Stimulated activated CD4-positive, alpha-beta T cell treated with anti-CD3 and anti-CD28 coated beads, TNF-alpha, amount 100 ng/mL, for 4 hours (primary cell): ENCODE measurements at places on chromosomes 5 and 9.

DNA sequence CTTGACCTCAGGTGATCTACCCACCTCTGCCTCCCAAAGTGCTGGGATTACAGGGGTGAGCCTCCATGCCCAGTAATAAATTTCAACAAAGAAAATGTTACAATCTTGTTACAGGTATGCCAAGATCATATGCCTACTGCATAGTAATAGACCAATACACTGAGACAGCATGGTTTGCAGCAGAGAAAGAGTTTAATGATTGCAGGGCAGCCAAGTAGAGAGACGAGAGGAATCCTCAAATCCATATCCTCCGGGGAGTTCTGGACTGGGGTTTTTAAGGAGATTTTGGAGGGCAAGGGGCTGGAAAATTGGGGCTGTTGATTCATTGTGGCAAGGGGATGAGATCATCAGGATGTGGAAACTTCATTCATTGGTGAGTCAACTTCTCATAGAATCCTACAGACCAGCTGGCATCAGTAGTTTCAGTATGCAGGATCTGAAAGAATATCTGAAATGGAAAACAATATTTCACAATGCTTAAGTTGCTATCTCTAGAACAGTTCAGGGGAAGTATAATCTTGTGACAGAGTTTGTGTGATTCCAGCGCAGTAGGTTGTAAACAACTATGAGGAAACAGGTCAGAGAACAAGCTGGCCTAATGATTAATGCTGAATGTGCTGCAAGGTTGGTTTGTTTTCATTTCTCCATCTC is 14.8 kb upstream of the TUT7 start:
- DNase-seq, result no peak

GRCh38 chr9:71637375-71637774 is 130.9 kb downstream of the CEMIP2 start:
- DNase-seq, result no peak

DNA sequence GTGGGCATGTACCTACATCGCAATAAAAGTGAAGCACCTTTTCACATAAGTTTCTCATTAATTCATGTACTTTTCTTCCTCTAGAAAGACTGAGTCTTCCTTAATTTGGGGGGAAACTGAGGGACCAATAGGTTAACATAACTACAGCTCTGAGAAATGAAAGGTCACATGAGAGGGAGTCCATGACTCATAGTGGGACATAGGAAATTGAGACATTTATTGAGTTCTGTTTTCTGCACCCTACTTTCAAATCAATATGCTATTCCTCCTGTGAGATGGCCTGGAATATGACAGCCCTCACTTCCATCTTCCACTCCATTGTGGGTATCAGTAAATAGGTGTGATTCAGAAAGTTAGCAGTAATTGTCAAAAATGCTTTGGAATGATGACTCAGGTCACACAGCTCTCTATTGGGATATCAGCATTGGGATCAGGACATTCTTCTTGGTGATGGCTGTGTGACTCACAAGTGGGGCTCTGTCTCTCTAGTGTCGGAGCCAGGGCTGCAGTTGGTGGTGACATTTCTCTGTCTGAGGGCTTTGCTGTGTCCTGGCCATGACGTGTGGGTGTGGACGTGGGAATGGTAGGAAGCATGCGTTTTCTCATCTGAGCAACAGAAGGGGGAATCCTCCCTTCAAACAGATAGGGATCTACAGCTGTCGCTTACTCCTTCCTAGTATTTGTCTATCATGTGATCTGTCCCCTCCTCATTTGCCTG is 125.0 kb downstream of the TRIO start:
- no peak for DNase-seq

DNA sequence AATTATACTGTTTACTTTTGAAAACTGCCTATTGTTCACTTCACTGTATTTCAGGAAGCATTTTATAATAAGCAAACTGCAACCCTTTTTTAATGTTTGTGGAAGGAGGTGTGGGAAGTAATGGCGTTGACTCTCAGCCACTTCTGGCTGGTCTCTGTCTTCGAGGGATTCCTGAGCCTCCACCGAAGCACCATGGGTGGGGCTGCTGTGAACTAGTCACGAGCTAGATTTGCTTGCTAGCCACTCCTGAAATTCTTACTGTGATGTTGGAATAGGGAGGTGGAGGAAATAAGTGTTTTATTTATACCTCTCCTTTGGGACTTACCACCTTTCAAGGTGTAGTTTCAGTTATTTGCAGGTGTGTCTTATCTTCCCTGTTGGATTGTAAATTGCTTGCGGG is 26.8 kb downstream of the PIP5K1B start:
- DNase-seq, result no peak

DNA sequence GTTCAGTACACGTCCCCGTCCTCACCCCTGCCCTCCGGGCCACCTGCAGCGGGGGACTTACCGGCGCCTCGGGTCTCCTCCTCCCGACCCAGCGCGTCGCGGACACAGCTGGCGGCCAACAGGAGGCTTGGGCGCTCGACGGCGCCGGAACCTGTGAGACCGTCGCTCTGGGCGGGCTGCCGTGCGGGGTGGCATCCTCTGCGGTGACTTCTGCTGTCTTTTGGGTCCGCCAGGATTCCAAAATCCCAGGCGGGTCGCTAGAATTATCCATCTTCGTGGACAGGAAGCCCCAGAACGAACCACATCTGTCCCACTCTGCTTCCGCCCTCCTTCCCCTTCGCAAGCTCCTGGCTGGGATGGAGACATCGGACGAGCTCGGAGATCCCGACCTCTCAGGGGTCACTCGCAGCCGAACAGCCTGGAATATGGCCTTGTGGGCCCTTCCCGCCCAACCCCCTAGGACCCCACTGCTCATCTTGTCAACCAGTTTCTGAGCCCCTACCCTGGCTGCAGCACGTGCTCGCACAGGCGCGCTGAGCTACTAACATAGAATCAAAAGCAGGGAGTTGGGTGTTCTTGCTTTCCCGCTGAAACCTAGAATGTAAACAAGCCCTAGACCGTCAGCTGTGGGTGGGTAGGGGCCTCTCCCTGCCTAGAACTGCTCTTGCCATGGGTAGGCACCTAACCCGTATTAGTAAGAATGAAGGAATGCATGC is 947 bp upstream of the MARCHF3 start:
- no peak for DNase-seq

GRCh38 chr5:72383726-72384125 is 63.6 kb downstream of the PTCD2 start:
- no peak for DNase-seq

DNA sequence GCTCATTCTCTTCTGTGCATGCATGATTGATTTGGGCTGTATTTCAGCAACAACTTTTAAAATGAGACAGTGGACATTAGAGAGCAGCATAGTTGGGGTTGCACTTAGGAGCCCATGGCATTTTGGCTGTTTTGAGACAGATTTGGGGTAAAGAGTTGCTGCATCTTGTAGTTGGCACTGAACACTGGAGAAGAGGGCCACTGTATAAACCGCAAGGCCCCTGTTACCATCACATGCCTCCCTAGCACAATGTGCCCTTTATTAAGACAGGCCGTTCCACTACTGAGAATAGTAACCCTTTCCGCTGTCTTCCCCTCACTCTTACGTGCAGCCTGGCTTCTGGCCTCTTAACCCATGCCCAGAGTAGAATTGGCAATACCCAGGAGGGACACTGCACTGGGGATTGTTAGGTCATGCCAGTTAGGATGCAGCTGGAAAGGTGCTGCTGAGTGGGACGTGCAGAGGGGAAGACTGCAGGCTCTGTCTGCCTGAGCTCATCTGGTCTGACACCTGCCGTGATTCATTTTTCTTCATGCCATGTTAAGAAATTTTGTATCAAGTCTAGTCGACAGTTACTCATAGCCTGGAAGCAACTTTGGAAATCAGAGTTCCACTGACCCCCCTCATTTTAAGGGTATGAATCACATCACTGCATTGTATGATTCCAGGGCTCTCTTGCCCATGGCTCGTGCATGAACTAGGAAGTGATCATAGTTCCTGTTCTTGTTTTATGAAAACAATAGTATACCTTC is 146.9 kb upstream of the DMRT1 start:
- DNase-seq, result no peak

GRCh38 chr5:124859556-124860290 is 113.3 kb upstream of the ZNF608 start:
- no peak for DNase-seq

DNA sequence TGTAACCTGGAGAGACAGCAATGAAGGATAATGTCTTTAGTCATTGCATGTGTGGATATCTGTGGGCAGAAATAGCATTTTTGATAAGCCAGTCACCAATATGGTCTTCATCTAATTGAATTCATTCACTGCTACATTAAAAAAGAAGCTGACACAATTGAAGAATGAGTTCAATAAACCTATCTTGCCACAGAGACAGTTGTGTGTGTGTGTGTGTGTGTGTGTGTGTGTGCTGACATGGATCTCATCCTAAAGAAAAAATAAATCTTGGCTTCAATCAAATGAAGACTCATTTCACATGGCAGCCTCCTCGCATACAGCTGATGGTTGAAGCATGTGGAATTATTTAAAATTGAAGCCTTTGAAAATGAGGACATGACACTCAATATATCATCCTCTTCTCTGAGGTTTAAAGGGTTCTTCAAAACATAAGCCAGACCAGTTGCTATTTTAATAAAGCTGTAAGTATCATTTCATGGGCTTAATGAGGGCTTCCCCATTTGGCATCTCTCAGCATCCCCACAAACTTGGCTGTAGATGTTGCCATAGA is 118.5 kb upstream of the PTPN3 start:
- DNase-seq, result no peak

GRCh38 chr5:123157791-123158581 is 68.9 kb downstream of the PRDM6 start:
- no peak for DNase-seq

DNA sequence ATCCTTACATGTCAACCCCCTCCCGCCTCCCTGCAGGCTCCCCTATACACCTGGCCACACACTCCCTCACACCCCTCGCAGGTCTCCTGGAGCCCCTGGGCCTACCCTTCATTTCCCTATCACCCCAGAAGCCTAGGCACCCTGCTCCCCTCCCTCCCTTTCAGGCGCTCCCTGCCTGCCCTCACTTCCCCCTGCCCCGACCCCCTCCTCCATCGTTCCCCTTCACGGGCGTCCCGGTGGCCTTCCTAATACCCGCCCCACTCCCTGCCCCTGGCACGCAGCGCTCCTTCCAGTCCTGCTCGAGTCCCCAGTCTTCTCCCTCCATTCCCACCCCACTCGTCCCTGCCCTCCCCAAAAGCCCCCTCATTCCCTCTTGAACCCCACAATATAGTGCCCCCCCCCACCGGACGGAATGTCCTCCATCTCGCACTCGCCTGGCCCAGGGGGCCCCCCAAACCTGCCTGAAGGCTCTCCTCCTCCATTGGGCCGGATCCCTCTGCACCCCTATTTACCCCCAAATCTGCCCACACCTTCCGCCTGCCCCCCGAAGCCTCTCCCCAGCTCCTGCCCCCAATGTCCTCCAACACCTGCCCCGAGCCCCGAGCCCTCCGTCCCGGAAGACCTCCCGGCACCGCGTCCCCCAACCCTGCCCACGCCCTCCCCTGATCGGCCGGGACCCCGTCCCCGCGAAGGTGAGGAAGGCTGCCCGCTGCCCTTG is 746 bp downstream of the STRBP start:
- no peak for DNase-seq

GRCh38 chr9:20872340-20872977 is 159.0 kb downstream of the HACD4 start:
- no peak for DNase-seq

GRCh38 chr5:115349001-115349817 is 52.8 kb upstream of the CCDC112 start:
- no peak for DNase-seq

GRCh38 chr9:127081250-127082185 is 40.9 kb downstream of the ANGPTL2 start:
- DNase-seq, result no peak

- DNase-seq, result no peak
Observed at GRCh38 chr5:55625589-55625909, 86.6 kb downstream of the SLC38A9 start.

GRCh38 chr9:130215341-130216119 is 43.3 kb downstream of the NCS1 start:
- no peak for DNase-seq

DNA sequence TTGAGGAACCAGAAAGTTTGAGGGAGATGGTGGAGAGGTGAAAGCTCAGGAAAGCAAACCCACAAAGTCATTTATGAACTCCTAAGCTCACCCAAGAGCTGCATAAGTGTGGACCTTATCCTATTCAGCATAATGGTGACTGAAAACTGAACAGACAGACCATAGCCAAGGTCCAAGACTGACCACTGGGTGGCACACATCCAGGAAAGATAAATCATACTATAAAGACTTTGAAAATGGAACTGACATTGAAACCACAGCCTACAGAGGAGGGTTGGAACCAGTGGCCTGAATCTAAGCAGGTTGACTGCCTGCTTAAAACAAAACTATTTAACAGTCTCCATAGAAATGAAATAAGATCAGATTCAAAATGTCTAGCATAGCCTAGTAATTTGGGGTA is 121.0 kb upstream of the RGS7BP start:
- DNase-seq, result no peak

- DNase-seq, result no peak
Observed at GRCh38 chr5:111432883-111433536, 79.3 kb downstream of the STARD4 start.

GRCh38 chr9:79302569-79302968 is 269.2 kb upstream of the TLE4 start:
- no peak for DNase-seq

DNA sequence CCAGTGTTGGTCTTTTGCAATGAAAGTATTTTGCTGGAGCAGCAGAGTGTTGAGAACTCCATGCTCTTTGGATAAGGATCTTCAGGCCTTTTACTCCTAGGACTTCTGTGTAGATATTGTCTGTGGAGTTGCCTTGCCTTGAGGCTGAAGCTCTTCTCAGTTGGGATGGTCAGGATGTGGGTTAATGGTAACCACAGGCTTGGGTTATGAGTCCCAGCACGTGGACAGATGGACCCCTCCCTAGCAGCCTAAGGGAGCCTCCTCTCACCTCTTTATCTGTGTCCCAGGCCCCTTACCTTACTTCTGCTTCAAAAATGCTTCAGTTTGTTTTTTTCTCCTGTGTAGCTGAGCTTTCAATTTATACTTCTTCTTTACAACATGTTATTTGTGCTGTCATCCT is 109.9 kb downstream of the MEGF10 start:
- DNase-seq, result no peak

- DNase-seq, result no peak
Observed at GRCh38 chr5:39360471-39361111, 3.7 kb downstream of the C9 start.

- no peak for DNase-seq
Observed at GRCh38 chr9:114031948-114032840, 45.9 kb downstream of the AMBP start.

DNA sequence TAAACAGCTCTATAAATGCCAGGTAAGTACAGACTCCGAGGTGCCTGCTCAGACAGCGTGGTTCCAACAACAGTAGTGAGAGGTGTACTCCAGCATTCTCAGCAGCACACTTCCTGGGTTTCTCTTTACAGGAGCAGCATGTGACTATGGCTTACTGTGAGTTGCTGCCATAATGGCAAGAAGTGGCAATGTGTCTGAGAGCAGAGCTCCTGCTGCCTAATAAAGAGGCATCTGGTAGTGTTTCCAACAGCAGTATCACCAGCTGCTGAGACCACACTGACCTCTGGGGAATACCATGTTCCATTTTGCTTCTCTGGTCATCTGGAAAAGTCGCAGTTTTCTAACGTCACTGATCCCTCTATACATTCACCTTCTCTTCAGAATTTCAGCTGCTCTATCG is 398.2 kb downstream of the SLCO4C1 start:
- DNase-seq, result no peak
